ENCODE measurements at places on chromosomes 1 and 21. TPM values are rescaled to one million over a fixed set of nuclear protein-coding genes. Genes with fewer than 3 reads are reported as not detected.

DNA sequence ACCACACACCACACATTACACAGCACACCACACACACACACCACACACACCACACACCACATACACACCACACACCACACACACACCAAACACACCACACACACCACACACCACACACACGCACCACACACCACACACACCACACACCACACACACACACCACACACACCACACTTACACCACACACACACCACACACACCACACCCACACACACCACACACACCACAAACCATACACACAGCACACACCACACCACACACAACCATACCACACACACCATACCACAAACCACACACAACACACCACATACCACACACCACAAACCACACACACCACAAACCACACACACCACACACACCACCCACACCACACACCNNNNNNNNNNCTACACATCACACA, 40.9 kb upstream of the SIK1 start:
- DNase-seq: no peak

DNA sequence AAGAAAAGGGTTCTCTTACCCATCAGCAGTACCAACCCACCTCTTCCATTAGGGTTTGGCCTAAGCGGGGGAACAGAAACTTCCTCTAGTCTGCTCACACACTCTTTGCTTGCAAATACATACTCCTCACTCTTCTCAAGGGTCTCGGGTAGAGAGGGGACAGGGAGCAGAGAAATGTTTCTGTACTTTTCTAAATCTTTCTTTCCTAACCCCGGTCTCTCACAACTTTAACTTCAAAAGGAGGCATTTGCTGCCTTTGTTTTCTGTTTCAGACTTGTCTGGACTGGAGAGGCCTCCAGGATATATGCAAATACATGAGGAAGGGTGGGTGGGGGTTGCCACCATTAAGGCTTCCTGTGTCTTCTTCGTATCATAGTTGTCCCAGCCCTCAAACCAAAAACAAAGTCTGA, 10.5 kb upstream of the LAX1 start:
- no peak for DNase-seq

GRCh38 chr1:228478326-228478725, 8.9 kb upstream of the RNF187 start:
- DNase-seq: no peak

DNA sequence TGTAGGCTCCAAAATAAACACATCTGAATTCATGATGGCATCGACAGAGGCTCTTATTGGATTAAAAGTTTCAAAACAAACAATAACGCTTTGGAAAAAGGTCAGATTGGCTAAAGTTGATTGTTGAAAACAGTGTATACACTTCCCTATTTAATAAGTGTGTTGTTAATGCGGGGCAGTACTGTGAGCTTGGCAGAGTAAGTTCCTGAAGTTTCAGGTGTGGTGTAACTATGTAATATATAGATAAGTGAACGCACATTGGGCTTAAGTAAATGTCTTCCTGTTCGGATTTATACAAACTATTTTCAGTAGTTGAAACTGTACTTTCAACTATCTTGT, 810 bp downstream of the ZBTB37 start:
- DNase-seq: no peak

DNA sequence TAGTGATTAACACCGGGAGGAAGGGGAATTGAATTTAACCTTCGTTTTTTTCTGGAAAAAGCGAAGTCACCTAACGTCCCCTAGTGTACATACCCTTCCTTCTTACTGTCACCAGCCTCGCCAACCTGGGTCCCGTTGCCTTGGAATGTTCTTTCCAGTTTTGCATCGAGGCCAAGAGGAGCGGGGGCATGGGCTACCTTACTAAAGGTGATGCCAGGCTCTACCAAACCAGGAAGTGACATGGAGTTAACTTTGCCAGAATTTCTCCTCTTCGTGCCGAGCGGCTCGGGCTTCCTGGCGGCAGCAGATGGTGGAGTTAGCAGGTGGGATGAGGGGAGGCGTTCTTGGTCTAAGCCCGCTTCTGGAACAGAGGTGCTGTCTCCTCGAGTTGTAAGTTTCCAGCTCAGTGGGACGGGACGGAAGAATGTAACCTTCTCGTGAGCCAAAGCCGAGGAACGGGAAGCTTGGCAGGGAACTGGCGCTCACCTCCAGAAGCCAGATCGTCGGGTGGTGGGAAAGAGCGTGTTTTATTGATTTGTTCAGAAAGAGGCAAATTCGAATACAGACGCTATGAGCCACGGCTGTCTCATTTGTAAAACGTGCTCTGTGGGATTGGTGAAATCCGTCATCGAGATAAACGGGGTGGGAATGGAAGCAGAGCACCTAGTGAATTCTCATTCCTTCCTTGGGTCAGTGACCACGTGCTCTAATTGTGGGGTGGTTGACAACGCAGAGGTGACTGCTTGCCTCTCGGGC, 486 bp downstream of the NIPAL3 start:
- DNase-seq: no peak

GRCh38 chr1:206049293-206049692, 3.7 kb upstream of the RHEX start:
- no peak for DNase-seq

- no peak for DNase-seq
These were observed 1150.9 kb downstream of the MRPL39 start for GRCh38 chr21:24456358-24456757.

GRCh38 chr1:45423906-45424678, 66.9 kb downstream of the TESK2 start:
- DNase-seq: peak; percentile 25

- DNase-seq: no peak
These were observed 32.2 kb upstream of the IL20 start for GRCh38 chr1:206833106-206833680.

- peak; percentile 45 for DNase-seq
These were observed 33.0 kb downstream of the EPHA2 start for GRCh38 chr1:16122916-16123315.

DNA sequence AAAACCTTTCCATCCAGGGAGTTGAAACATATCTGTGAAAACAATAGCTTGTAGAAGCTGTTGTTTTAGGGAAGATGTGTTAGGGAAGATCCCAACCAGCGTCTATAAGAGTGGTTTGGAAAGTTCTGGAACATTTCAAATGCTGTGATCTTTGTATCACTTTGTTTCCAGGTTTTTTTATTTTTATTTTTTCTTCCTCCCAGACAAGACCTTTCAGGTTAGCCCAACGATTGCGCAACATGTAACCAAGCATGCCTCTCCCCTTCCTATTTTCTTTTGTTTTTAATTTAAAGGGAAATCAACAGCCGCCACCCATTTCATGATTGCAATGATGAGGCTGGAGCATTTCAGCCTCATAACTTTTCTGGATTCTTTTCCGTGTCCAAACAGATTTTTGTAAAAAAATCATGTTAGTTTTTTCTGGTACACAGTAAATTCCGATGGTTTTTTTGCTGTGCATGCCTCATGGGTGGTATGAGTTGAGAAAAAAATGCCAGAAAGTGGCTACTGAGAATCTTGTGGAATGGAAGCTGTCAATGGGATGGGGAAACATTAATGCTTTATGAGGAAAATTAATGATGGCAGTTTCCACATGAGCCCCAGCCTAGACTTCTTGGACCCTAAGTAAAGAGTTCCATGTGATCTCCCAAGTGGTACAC, 109.3 kb downstream of the RUNX1 start:
- DNase-seq: no peak

DNA sequence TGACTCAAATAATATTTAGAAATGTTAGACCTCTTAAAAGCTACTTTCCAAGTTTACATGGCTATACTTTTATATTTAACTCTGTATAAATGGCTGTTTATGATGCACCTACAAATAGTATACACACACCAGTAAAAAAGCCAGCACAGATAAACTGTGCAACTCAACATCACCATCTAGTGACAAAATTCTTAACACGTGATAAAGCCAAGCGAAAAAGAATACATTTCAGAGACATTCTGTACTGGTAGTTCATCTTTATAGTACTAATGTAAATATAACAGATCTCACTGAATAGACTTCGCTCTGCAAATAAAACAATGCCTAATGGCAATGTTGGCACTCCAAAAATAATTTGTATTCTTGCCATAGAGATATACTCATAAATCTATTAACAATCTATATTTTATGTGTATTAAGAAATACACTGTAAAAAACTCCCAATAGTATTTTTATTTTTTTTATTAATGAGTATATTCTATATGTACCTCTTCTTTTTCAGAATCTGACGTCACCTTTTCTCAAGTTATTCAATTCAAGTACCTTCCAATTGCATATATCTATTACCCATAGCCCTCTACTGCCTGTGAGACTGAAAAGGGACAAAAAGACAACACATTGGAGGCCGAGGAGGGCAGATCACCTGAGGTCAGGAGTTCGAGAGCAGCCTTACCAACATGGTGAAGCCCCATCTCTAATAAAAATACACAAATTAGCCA, 100.2 kb downstream of the DPYD start:
- DNase-seq: no peak

GRCh38 chr1:180860535-180860934, 52.2 kb upstream of the KIAA1614 start:
- DNase-seq: no peak

- DNase-seq: no peak
These were observed 19.8 kb downstream of the MAP3K21 start for GRCh38 chr1:233347338-233347737.

GRCh38 chr1:116720364-116721038, 33.7 kb upstream of the CD2 start:
- no peak for DNase-seq

DNA sequence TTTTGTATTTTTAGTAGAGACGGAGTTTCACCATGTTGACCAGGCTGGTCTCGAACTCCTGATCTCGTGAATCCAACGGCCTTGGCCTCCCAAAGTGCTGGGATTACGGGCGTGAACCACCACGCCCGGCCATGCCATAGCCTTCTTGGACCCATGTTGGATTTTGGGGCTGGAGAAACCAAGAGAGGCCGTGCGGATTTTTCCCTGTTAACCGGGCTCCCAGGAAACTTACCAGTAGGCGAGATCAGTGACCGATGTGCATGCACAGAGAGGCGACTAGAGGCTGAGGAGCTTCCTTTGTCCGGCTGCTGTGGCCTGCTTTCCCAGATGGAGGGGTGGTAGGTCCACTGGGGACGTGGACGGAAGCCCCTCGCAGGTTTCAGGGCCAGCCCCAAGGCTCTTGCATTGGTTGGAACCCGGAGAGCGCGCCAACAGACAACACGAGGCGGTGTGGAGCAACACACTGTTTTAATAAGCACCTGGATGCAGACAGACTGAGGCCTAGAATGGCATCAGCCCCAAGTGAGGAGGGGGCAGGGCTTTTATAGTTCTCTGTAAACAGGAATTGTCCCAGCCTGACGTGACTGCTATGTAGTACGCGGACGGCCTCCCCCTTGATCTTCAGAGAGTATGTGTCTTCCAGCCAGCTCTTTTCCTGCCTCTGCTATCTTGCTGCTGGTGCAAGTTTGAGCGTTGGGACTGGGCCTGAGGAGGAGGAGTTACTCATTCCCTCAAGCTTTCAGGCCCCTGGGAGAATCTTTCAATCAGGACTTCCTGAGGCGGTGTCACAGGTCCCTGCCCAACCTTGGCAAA, at the start of gene ERVH48-1:
TSS of gene ERVH48-1 (minus strand) at position 517 of the 813 bp plus-strand sequence. CDS start 6,624 bp downstream, outside the sequence.
- peak; percentile 43 for DNase-seq

- DNase-seq: peak; percentile 96
These were observed at the start of gene MAP3K6 for GRCh38 chr1:27366411-27367159. TSS of gene MAP3K6 (minus strand) at chr1:27366961. CDS start at chr1:27366597, 364 bp downstream.

DNA sequence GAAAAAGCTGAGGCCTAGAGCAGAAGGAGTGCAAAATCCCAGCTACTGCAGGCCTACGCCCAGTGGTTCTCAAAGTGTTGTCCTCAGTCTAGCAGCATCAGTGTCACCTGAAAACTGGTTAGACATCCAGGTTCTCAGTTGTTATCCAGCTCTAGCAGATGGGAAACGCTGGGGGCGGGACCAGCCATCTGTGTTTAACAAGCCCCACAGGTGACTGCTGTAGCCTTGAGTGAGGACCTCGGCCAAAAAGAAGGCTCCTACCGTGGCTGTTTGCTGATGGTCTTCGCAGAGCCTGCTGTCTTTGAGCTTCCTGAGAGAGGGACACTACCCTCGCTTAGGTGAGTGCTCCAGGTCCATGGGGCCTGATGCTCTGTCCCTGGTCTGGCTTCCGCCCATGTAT, 69.7 kb downstream of the LRRN2 start:
- no peak for DNase-seq

DNA sequence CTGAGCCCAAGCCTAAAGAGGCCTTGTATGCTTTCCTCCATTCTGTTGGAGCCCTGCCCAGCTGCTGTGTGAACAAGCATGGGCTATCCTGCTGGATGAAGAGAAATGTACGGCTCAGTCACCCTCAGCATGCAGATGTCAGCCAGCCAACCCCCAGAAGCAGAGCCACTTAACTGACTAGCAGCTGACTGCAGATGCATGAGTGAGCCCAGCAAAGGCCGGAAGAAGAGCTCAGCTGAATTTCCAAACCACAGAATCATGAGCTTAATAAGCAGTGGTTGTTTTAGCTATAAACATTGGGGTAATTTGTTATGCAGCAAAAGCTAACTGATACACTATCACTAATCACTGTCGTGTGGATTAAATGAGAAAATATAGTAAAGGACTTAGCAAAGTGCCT, 39.0 kb downstream of the FOXO6 start:
- no peak for DNase-seq

GRCh38 chr1:115069659-115070308, 19.5 kb downstream of the TSPAN2 start:
- no peak for DNase-seq

- no peak for DNase-seq
These were observed 1.2 kb downstream of the LBR start for GRCh38 chr1:225426395-225427234.

- DNase-seq: no peak
These were observed 199.4 kb upstream of the HMCN1 start for GRCh38 chr1:185534801-185535200.

GRCh38 chr1:204725821-204726448, 40.4 kb upstream of the LRRN2 start:
- DNase-seq: no peak

DNA sequence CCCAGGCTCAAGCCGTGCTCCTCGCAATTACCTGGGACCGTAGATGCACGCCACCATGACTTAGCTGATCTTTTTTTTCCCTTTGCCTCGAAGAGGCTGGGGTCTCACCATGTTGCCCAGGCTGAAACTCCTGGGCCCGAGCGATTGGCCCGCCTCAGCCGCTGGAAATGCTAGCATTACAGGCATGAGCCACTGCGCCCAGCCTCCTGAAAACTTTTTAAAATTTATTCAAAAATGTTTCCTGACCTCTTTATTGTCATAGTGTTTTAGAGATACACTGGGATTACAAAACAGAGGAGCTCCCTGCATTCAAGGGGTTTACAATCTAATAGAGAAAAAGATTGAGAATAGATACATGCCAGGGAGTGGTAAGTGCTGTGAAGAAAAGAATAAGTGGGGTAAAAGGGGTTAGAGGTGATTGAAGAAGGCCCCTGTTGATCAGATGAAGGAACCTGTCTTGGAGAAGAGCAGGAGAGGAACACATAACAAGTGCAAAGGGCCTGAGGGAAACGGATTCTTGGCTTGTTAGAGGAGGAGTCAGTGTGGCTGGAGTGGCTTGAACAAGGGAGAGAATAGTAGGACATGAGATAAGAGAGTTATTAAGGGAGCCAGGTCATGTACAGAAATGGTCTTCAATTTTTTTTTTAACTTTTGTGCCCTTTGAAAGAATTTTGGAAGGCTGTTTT, 1.7 kb upstream of the TRIM33 start:
- DNase-seq: no peak

The UBL4B gene
- not detected for total RNA-seq

The SPATA1 gene
- total RNA-seq: 1.8 TPM

The IGFN1 gene
- total RNA-seq: not detected

The TMEM61 gene
- 1.0 TPM for total RNA-seq

The NUDT4B gene
- 35.4 TPM for total RNA-seq

The COL16A1 gene
- total RNA-seq: 13.8 TPM

The RAD54L gene
- 42.2 TPM for total RNA-seq

All from H7 (cell line).